Heart right ventricle (tissue), 16 donors: ENCODE measurements at places on chromosomes 7 and 10.

DNA sequence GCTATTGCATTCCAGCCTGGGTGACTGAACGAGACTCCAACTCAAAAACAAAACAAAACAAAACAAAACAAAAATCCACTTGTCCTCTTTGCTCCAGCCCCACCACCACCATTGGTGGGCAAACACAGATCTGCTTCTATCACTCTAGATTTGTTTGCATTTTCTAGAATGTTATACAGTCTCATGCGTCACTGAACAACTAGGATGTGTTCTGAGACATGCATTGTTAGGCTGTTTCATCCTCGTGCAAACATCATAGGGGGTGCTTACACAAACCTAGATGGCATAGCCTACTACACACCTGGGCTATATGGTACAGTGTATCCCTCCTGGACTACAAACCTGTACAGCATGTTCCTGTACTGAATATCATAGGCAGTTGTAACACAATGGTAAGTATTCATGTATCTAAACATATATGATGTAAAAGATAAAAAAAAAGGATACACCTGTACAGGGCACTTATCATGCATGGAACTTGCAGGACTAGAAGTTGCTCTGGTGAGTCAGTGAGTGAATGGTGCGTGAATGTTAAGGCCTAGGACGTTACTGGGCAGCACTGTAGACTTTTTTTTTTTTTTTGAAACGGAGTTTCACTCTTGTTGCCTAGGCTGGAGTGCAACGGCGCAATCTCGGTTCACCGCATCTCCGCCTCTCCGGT lies 45.3 kb downstream of the BTBD16 start:
- DNase-seq = no peak

DNA sequence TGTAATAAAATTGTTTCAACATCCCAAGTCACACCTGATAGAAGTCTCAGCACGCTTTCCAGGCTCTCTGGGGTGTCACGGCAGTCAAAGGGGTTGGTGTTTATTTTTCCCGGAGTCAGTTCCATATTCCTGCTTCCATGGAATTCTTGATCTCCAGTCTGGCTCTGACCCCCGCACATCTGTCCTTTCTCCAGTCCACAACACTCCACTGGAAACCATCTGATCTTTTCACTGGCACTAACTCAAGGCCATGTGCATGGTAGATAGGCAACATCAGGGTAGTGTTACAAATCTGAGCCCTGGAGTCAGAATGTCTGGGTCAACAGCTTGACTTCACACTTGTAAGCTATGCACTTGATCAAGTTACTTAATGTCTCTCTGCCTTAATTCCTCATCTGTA lies 176.2 kb downstream of the WDR11 start:
- DNase-seq = no peak

- peak; percentile 17 for DNase-seq
Measured at GRCh38 chr7:39271402-39271801, 293.7 kb downstream of the POU6F2 start.

GRCh38 chr10:43199088-43199683 lies 60.9 kb downstream of the CSGALNACT2 start:
- no peak for DNase-seq

DNA sequence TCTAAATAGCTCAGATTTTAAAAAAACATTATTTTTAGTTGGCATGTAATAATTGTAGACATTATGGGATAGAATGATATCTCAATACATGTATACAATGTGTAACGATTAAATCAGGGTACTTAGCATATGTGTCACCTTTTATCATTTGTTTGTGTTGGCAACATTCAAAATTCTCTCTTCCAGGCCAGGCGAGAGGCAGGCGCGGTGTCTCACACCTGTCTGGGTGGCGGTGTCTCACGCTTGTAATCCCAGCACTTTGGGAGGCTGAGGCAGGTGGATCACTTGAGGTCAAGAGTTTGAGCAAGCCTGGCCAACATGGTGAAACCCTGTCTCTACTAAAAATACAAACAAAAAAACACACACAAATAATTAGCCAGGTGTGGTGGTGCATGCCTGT lies 151.7 kb downstream of the RTKN2 start:
- no peak for DNase-seq

DNA sequence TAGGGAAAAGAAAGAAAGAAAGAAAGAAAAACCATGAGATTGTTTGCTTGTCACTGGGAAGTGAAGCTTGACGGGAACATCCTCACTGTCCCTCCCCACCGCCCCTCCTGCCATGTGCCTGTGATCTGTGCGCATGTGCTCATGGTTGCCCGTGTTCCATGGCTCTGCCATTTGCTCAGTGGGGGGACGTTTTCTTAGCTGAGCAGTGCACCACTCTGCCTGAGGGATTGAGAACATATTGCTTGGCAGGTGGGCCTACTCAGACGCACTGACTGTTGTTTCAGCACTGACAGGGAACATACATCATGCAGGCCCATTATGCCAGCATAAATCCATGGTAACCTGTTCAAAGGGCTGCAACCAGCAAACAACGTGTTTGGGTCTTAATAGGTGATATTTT lies 747.9 kb upstream of the GALNT17 start:
- DNase-seq = no peak

GRCh38 chr10:117677890-117678500 lies 135.4 kb downstream of the EMX2 start:
- DNase-seq = no peak

- no peak for DNase-seq
Measured at GRCh38 chr7:151793531-151793951, 83.4 kb downstream of the PRKAG2 start.

- DNase-seq = no peak
Measured at GRCh38 chr7:115005251-115005650, 83.4 kb downstream of the MDFIC start.

GRCh38 chr10:117188371-117188770 lies 8.9 kb upstream of the KCNK18 start:
- DNase-seq = no peak

DNA sequence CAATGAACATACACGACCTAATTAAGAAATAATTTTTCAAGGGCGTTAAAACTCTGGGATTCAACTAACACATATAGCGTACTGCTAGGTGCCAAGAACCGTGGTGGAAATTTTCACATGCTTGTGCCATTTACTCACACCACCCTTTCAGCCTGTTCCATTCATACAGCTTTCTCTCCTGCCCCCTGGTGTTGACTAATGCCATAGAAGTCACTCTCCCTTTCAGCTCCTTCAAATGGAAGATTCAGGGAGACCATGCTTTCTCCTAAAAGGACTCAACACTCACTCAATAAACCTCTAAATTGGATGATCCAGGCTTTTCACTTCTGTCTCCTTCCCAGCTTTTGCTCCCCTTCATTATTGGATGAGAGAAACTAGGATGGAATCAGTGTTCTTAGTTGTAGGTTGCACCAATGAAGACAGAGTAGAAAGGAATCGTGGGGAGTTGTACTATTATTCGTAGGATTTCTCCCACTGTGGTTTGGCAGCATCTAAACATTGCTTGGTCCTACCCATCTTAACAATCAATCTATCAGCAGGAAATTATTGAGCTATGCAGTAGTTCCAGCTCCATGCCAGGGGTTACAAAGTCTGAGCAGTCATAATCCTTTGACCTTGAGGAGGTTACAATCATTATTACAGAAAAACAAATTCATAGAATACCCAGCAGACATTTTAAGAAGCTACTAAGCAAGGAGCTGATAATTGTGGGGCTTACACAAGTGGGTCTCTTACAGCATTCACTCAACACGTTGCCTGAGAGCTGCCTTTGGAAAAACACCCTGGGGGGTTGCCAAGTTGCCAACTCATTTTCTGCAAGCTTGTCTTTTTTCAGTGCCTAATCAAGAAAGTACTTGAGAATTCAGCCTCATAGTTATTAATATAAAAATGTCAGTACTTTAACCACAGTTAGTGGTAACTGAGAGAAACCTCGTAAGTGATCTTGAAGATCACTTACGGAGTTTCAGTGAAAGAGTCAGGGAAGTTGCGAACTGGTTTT lies 2.8 kb upstream of the PPP1R3C start:
- peak; percentile 86 for DNase-seq

DNA sequence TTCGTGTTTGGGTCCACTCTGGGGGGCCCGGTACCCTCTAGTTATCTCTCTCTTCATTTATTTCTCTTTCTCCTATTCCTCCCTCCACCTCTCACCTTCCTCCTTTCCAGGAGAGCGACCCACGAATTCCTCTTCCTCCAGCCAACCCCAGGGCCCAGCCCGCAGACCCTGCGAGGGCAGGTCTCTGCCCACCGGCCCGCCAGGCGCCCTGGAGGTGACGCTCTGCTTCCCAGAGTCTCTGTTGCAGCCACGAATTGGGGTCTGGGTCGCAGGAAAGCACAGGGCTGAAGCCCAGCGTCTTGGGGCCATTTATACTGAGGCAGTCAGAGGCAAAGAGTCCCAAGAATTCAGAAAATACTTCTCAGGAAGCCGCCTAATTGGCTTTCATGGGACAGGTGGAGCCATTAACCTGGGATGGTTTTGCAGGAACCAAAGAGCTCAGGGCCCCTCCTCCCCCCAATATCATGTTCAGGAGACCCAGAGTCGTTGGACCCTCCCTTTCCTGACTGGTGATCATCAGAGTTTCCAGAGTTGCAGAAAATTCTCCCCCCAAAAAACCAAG lies 2.7 kb upstream of the EN2 start:
- DNase-seq = no peak

DNA sequence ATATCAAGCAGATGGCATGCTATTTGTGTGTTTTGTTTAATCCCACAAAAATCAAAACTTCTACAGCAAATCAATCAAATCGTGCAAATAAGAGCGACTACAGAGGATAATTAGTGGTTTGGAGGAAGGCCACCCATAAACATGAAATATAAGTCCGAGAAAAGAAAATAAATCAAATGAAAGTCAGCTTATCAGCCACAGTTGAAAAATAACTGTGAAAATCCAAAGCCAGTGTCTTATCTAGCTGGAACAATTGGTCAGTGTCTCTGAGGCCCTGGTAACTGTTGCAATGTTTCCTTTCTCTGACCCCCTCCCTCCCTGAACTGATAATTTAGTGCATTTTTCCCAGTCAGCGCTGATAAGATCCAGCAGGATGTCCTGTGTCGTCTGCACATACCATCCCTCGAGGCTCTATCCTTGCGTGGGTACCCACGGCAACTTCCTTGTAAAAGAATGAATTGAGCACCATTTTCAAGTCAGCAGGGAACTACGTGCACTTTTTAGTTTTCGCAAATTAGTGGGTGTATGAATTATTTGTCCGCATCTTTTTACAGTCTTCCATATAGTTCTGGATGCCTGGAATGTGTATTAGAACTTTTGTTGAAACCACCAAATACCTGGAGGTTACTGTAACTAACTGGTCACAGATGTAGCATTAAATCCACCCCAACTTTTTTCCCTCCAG lies 10.8 kb upstream of the JCAD start:
- no peak for DNase-seq

GRCh38 chr10:70232859-70233108 lies 445 bp downstream of the PPA1 start:
- DNase-seq = no peak

- DNase-seq = no peak
Measured at GRCh38 chr10:74909670-74910069, 83.3 kb downstream of the KAT6B start.

- DNase-seq = no peak
Measured at GRCh38 chr10:106217627-106218026, 946.9 kb downstream of the SORCS1 start.
